ENCODE measurements at places on chromosomes 2 and 18. TPM values are rescaled to one million over a fixed set of nuclear protein-coding genes. Genes with fewer than 3 reads are reported as not detected.

GRCh38 chr2:210539578-210540416 is 16.6 kb upstream of the CPS1 start:
- H3K36me3 ChIP-seq = no peaks in the 10 kb centered on the region
- peak overlapping the region; percentile 68 for H3K27ac ChIP-seq
- DNase-seq = no peak
- peaks cover 42% of the 10 kb centered on the region for H3K4me1 ChIP-seq

- H3K4me1 ChIP-seq = no peaks in the 10 kb centered on the region
- H3K27ac ChIP-seq = no peak overlapping the region
- H3K4me3 ChIP-seq = no peak overlapping the region
- no peak for DNase-seq
These were observed 178.1 kb downstream of the RAB3GAP1 start for GRCh38 chr2:135230150-135230549.

GRCh38 chr2:109510136-109511028 is 103.4 kb downstream of the SEPTIN10 start:
- no peaks in the 10 kb centered on the region for H3K36me3 ChIP-seq
- no peak overlapping the region for H3K4me3 ChIP-seq
- peak; percentile 86 for DNase-seq
- H3K4me1 ChIP-seq = no peaks in the 10 kb centered on the region

The C2orf78 gene
- total RNA-seq = not detected

DNA sequence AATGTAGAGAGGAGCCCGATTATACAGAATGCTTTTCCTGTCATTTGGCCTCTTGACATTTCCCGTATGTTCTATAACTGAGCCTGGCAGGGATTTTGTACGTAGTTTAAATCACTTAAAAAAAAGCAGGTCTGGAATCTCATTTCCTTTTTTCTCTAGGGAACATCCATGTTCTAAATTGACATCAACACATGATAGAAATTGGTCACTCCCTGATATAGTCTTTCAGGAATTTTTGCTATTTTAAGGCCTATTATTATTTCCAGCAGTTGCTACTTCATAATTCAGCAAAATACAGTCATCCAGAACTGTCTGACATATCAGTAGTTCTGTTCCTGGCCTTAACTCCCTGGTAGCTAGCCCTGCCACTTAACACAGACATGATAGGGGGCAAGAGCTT is 565.7 kb upstream of the ZEB2 start:
- no peaks in the 10 kb centered on the region for H3K4me1 ChIP-seq
- H3K4me3 ChIP-seq = no peak overlapping the region
- DNase-seq = no peak
- H3K27ac ChIP-seq = no peak overlapping the region

- peaks cover 9% of the 10 kb centered on the region for H3K4me1 ChIP-seq
- H3K4me3 ChIP-seq = no peak overlapping the region
- DNase-seq = peak; percentile 74
- no peak overlapping the region for H3K27ac ChIP-seq
These were observed 23.3 kb upstream of the MC5R start for GRCh38 chr18:13800505-13801259.

The EGR4 gene
- total RNA-seq = not detected

DNA sequence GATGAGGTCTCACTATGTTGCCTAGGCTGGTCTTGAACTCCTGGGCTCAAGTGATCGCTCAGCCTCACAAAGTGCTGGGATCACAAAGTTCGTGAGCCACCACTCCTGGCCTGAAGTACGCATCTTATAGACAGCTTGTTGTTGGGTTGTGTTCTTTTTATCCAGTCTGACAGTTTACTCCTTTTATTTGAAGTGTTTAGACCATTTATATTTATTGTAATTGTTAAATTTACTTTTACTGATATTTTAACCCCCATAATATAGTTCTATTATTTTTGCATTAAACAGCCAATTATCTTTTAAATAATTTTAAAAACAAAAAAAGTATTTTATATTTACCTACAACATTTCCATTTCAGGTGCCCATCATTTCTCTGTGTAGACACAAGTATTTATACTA is 303.0 kb upstream of the HDAC4 start:
- H3K27me3 ChIP-seq = no peaks in the 10 kb centered on the region
- H3K27ac ChIP-seq = no peak overlapping the region
- H3K4me1 ChIP-seq = no peaks in the 10 kb centered on the region
- no peak for DNase-seq
- no peak overlapping the region for H3K4me3 ChIP-seq
- H3K36me3 ChIP-seq = no peaks in the 10 kb centered on the region

GRCh38 chr2:154911729-154912128 is 213.2 kb downstream of the KCNJ3 start:
- DNase-seq = no peak
- H3K4me3 ChIP-seq = no peak overlapping the region
- no peak overlapping the region for H3K27ac ChIP-seq

GRCh38 chr2:180240774-180241173 is 233.7 kb upstream of the CWC22 start:
- H3K27ac ChIP-seq = no peak overlapping the region
- H3K4me3 ChIP-seq = no peak overlapping the region
- H3K36me3 ChIP-seq = no peaks in the 10 kb centered on the region
- no peak for DNase-seq

- DNase-seq = peak; percentile 56
- H3K4me1 ChIP-seq = peaks cover 7% of the 10 kb centered on the region
- no peaks in the 10 kb centered on the region for H3K27me3 ChIP-seq
- no peak overlapping the region for H3K4me3 ChIP-seq
These were observed 66.6 kb downstream of the MTCL1 start for GRCh38 chr18:8771930-8772329.

GRCh38 chr2:197191177-197191939 is 119.2 kb downstream of the ANKRD44 start:
- DNase-seq = no peak
- H3K4me1 ChIP-seq = no peaks in the 10 kb centered on the region

GRCh38 chr2:65487404-65487803 is 55.0 kb upstream of the SPRED2 start:
- H3K36me3 ChIP-seq = no peaks in the 10 kb centered on the region
- H3K4me3 ChIP-seq = no peak overlapping the region
- DNase-seq = no peak
- no peaks in the 10 kb centered on the region for H3K27me3 ChIP-seq
- H3K4me1 ChIP-seq = no peaks in the 10 kb centered on the region

GRCh38 chr2:128414351-128414750 is 95.7 kb upstream of the HS6ST1 start:
- peaks cover 21% of the 10 kb centered on the region for H3K4me1 ChIP-seq
- H3K27ac ChIP-seq = no peak overlapping the region
- no peaks in the 10 kb centered on the region for H3K36me3 ChIP-seq
- DNase-seq = no peak
- H3K4me3 ChIP-seq = no peak overlapping the region
- no peaks in the 10 kb centered on the region for H3K27me3 ChIP-seq

The TUBA3E gene
- not detected for total RNA-seq

GRCh38 chr18:47168913-47169312 is 7.3 kb downstream of the IER3IP1 start:
- H3K36me3 ChIP-seq = no peaks in the 10 kb centered on the region
- DNase-seq = no peak
- H3K27ac ChIP-seq = no peak overlapping the region
- H3K4me1 ChIP-seq = peaks cover 14% of the 10 kb centered on the region
- H3K27me3 ChIP-seq = no peaks in the 10 kb centered on the region
- H3K4me3 ChIP-seq = no peak overlapping the region

DNA sequence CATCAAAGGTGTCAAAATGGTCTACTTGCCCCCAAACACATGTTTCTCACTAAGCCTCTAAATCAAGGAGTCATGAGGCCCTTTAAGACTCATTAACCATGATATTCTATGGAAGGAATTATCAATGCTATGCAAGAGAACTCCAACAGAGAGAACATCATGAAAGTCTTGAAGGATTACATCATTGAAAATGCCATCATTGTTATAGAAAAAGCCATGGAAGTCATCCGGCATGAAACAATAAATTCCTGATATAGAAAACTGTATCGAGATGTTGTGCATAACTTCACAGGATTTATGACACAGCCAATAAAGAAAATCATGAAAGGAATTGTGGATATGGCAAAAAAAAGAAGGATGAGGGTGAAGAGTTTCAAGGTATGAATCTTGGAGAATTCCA is 1363.6 kb upstream of the CDH2 start:
- no peaks in the 10 kb centered on the region for H3K4me1 ChIP-seq
- no peak overlapping the region for H3K27ac ChIP-seq
- no peak for DNase-seq
- H3K27me3 ChIP-seq = no peaks in the 10 kb centered on the region
- no peak overlapping the region for H3K4me3 ChIP-seq

The PLEK gene
- total RNA-seq = 3.0 TPM

The KRTCAP3 gene
- 11.9 TPM for total RNA-seq

DNA sequence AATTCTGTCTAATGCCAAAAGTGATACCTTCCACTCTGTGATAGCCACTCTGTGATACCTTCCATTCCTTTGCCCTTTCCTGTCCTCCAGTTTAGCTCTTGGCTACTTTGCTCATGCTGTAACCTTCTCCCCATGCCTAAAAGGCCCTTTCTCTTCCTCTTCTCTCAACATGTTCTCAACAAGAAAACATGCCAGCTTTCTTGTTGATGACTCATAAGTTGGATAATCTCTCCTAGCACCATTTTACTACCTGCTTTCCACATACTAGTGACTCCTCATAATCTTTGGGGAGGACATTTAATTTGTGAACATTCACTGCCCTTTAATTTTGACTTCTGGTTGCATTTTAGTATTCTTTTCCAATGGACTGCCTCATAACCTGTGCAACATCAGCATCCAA is 55.9 kb upstream of the NT5C1B start:
- no peak for DNase-seq
- no peaks in the 10 kb centered on the region for H3K36me3 ChIP-seq
- no peaks in the 10 kb centered on the region for H3K27me3 ChIP-seq
- H3K27ac ChIP-seq = no peak overlapping the region
- H3K4me3 ChIP-seq = no peak overlapping the region

The TMEM178A gene
- total RNA-seq = 7.8 TPM

DNA sequence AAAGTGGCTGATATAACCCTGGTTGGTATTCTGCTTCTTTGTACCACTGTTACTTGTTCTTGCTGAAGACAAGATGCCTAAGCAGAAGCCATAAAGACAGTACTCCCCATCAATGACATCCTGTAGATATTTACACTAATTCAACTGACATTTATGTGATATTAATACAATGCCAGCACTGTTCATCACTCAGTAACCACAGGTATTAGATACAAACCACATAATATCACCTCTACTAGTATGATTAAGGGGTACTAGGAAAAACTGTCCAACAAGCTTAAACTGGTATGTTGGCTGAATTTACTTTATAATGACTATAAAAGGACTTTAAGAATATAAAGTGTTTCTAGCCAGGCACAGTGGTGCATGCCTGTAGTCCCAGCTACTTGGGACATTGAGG is 65.8 kb downstream of the RTN4 start:
- peaks cover 71% of the 10 kb centered on the region for H3K4me1 ChIP-seq
- no peak overlapping the region for H3K4me3 ChIP-seq
- no peak overlapping the region for H3K27ac ChIP-seq
- H3K36me3 ChIP-seq = no peaks in the 10 kb centered on the region
- no peak for DNase-seq

DNA sequence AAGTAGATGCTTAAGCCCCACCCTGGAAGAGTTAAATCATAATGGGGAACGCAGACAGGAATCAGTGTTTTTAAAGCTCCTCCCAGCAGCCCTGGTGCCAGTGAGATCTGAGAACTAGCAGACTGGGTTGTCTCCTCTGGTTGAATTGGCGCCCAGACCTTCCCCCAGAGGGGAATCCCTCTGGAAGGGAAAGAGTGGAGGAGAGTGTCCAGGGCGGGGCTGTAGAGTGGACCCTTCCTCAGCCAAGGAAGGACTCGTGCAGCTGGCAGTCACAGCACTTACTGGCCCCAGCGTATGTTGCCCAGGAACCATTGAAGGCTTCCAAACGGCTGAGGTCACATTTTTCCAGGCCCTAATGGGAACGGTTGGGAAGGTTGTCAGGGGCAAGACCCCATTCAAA is 62.5 kb downstream of the TGOLN2 start:
- peaks cover 15% of the 10 kb centered on the region for H3K4me1 ChIP-seq
- H3K27me3 ChIP-seq = no peaks in the 10 kb centered on the region
- H3K36me3 ChIP-seq = no peaks in the 10 kb centered on the region
- peak; percentile 13 for DNase-seq

The PAX8 gene
- total RNA-seq = 2.3 TPM

The SLC5A7 gene
- 0.26 TPM for total RNA-seq

DNA sequence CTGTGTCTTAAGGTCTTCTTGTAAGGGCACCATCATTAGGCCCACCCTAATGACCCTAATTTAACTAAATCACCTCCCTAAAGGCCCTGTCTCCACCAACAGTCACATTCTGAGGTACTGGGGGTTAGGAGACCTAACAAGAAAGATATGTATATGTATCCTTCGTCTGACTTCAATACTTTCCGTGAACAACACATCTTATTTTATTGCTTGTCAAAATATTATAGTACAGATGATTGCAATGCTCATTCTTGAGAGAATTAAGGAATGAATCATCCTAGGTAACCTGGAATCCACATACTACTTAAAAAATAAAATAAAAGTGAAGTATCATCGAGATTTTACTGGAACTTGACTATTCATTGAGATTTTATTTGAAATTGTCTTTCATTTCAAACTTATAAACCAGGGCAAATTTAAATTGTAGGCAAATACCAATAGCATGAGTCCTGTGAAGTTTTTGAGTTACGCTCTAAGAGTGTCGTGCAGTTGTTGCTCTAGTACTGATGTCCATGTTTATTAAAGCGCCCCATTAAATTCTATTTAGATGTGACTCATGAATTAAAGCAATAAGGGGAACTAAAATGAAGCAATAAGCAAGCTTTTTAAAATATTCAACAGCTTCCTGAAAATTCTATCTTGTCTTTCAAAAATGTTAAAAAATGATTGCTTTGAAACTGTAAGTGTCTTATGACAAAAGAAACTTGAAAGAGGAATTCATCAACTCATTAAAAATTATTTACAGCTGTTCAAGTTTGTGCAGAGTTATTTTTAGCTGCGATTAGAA is 40.0 kb downstream of the CCDC102B start:
- no peaks in the 10 kb centered on the region for H3K36me3 ChIP-seq
- H3K27ac ChIP-seq = no peak overlapping the region
- no peak overlapping the region for H3K4me3 ChIP-seq
- no peaks in the 10 kb centered on the region for H3K27me3 ChIP-seq
- no peaks in the 10 kb centered on the region for H3K4me1 ChIP-seq

DNA sequence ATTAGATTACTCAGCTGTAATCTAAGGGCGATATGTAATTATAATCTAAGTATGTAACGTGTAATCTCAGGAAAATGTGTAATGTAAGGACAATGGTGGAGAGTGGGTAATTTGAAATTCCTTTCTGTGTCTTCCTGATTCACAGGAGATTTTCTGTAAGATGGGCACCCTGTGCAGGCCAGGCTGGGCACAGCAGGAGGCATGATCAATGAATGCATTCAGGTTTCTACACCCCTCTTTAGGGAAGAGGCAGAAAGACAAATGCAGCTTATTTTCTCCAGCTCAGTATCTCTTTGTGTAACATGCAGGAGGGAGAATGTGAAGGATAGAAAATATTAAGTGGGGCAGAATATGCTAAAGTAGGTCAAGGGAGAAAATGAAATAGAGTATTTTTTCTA is 320.1 kb downstream of the PIK3C3 start:
- H3K27ac ChIP-seq = no peak overlapping the region
- H3K4me3 ChIP-seq = no peak overlapping the region
- peaks cover 6% of the 10 kb centered on the region for H3K4me1 ChIP-seq
- no peaks in the 10 kb centered on the region for H3K27me3 ChIP-seq
- no peak for DNase-seq

The PLCL1 gene
- total RNA-seq = 2.0 TPM

- no peaks in the 10 kb centered on the region for H3K36me3 ChIP-seq
- DNase-seq = no peak
- no peak overlapping the region for H3K4me3 ChIP-seq
These were observed 193.0 kb downstream of the ACKR3 start for GRCh38 chr2:236762628-236763027.

The APLF gene
- total RNA-seq = 3.9 TPM

The CHRNG gene
- not detected for total RNA-seq

All from body of pancreas (tissue), 4 donors.